ENCODE measurements at places on chromosomes 1 and 21.

DNA sequence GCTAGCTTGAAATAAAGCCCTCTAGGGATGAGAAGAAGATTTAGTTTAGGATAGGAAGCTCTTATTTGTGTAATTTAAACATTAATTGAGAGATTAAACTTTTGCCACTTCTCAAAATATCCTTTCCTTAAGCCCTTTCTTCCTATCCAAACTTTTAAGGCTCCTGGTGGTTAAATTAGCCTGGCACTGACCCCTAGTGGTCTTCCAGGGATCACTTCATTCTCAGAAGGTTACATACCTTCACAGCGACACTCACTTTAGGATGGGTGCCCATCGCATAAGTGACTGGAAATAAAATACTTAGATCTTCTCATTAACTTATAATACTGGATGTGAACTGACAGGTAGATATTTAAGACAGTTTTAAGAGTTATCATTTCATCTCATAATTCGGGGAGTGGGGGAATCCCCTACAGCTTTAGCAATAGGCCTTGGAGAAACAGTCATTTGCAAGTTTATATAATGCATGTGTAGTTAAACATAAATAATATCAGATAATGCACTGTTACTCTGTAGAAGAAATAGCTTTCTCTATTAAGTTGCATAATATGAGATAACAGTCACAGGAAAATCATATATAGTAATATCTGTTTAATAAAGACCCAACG is 7.4 kb downstream of the LHX9 start:
- no peak for DNase-seq

DNA sequence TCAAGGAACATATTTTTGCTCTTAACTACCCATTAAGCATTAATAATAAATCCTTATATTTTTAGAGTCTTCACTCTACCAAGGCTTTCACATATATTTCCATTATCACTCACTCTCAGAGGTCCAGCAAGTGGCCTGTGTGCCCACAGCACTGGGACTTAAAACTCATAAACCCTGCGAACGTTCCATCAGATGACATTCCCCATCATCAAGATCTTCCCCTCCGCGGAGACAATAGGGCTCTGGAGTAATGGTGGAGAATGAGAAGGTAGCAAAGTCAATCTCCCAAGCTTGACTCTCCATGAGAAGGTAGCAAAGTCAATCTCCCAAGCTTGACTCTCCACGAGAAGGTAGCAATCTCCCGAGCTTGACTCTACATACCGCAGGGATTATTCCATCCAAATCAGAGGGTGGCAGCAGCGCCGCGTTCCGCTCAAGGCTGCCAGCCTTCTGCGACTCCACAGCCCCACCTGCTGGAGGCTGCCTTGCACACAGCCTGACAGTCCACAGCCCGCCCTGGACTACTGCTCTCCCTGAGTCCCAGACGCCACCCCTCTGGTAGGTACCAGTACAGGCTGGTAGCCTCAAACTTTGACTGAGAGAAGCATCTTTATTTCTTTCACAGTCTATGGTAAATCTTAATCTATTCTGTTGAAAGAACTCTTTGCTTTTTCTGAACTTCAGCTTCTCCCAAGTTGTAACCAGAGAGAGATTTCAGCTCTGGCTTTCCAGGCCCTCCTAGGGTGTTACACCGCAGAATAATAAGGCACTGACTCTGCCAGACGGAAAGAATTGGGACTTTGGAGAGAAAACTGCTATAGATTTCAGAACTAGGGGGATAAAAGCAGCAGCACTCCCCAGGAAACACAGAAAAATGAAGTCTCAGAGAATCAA is 26.4 kb upstream of the CTTNBP2NL start:
- DNase-seq, result no peak

GRCh38 chr1:170682809-170683208 is 18.9 kb downstream of the PRRX1 start:
- DNase-seq, result no peak

DNA sequence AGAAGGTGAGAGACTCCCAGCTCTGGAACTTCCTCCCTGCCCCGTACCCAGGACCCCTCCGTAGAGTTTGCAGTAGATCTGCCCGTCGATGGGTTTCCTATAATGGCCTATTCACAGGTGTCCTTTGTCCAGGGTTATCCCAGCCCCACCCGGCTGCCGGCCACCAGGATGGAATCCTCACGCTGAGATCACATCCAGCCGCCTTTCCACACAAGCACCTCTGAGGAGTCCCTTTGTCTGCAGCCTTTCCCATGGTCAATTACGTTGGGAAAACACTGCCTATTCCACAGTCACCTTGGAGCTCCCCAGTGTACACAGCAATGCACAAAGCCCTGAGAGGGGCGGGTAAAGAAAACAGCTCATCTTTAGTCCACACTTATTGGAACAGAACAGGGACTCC is 190.0 kb upstream of the EDN2 start:
- no peak for DNase-seq

DNA sequence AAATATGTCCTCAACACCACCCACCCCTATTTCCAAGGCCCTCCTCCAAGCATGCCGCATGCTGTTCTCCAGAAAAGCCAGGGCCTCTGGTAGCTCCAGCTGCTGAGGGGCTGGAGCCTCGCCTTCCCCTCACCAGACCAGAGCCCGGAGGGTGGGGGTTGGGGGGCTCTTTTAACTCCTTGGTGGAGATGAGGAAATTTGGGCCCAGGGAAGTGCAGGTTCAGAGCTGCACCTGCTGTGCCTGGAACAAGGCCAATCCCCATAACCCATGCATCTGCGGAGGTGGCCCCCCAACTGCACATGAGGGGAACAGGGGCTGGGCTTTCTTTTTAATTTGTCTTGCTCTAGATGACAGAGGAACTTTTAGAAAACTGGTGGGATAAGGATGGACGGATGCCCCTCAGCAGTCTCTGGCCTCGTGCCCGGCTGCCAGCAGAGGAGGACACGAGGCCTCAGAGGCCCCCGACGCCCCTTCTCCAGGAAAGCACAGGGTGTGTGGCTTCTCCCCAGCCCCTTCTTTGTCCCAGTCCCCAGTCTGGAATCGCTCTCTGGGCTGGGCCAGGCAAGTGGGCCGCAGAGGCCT is 550 bp upstream of the SELENON start:
- DNase-seq, result no peak

- no peak for DNase-seq
Observed at GRCh38 chr1:53482441-53483153, 23.4 kb downstream of the DMRTB1 start.

DNA sequence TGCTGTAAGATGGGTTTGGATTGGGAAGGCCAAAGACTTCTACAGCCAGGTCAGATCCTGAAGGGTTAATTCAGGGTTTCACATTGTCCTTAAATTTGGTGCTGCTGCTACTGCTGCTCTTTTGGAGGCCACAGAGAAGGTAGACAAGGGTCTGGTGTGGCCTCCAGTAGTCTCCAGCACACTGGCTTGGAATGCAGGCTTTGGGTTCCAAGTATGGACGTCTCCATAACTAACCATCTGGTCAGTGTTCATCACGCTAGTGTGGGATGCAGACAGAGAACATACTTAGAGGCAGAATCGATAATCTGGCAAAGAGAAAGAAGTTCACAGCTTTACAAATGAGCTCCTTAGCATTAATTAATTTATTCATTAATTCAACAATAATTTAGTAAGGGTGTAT is 154.1 kb downstream of the ZBTB18 start:
- no peak for DNase-seq

GRCh38 chr1:19073311-19074186 is 117.1 kb upstream of the IFFO2 start:
- DNase-seq, result no peak

GRCh38 chr1:53957194-53957818 is 11.2 kb downstream of the LRRC42 start:
- DNase-seq, result no peak

DNA sequence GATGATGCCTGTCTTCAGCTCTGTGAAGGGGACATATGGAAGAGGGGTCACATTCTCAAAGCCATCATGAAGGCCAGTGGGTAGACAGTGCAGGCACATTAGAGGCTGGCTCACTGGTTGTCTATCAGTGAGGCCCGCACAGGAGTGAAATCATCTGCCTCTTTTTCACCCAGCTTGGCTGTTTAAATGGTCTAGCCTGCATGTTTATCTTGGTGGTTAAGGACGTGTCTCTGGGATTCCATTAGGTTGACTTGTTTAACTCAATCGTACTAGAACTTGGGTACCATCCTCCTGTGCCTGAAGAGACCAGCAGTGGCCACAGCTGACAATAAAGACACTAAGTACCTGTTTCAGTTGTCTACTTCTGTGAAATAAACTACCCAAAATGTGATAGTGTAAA is 219.3 kb downstream of the PLPP3 start:
- no peak for DNase-seq

- DNase-seq, result no peak
Observed at GRCh38 chr1:198290089-198290683, 133.4 kb downstream of the NEK7 start.

DNA sequence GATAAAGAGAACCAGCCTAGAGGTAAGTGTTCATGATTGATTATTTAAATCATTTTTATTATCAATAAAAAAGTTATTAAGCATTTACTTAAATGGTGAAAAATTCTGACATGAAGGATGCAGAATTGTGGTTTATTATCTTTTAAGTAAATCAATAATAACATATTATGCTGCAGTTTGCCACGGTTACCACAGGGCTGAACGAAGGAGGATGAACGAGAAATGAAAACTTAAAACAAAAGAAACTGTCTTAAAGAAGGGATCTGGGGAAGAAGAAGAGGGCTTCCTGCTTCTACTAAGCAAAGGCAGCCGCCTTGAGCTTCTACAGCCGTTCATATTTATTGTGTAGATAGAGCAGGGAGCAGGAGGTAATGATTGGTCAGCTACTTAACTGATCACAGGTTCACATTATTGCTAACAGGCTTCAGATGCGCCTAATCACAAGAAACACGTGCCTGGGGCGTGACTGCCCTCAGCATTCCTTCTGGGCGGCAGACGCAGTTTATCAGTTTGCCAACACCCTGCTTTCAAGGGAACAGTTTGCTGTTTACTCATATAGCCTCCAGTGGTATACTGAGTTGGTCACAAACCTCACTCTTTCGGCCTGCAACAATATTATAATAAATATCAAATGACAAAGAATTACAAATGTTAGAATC is 5.8 kb upstream of the FNBP1L start:
- no peak for DNase-seq

DNA sequence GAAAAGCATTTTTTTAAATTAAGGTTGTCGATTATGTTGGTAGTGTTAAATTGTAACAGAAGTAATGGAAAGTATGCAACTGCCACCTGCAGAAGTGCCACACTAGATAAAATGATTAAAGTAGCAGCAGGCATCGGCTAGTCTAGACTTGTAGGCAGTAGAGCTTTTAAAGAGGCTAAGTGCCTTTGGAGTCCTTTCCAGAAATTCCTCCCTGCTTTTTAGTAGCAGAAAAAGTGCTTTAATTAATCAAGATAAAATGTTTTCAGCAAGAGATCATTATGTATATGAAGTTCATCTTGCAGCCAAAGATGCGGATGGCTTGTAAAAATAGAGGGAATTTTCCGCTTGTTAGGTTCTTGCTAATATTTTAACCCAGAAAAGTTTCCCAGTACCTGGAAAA is 87.1 kb upstream of the LRRC8D start:
- DNase-seq, result no peak

DNA sequence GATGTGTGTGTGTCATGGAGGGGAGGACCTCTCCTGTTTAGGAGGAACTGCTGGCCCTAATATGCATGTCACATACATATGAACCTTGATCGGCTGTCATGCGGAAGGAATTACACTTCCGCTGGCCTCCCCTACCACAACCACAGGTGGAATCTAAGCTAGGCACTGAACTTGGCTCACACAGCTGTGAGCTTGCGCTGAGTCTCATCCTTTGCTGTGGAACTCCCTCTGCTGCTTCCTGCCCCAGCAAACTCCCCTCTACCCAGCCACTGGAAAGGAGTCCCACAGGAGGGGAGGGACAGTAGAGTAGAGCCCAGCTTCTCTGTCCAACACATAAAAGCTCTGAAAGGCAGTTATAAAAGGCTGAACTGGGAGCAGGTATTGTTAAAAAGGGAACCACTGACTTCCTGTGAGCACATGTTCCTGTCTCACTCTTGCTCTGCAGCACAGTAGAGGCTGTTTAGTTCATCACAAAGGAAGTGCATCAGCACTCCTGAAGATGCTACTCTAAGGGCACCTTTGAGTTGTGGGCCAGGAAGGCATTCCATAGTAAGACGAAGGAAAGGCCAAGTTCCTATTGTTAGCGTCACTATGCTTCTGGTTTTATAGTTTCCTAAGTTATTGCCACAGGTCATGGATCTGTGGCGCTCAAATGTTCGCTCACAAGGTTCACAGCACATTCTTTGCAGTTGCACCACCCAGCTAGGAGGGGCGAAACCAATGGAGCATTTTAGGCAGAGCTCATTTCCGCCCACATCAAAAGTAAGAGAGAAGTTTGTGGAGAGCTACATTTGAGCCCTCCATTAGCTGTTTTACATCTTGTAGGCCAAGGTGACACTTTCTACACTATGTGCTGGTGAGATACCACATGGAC is 17.7 kb upstream of the PTPRC start:
- DNase-seq, result no peak

DNA sequence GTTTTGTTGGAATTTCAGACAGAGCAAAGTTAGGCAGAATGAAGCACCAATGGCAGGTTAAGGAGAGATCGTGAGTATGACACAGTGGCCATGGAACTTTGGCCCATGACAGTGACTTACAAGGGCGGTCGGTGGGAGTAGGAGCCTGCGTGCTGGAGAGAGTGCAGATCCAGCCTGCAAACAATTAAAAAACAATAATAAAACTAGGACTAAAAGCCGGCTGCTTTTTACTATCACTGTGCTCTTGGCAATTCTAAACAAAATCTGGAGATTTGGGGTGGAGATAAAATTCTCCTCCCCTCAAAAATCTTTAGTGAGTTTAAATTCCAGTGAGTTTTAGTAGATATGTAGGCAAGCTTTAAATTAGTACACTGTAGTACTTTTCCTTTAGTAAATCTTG is 96.9 kb downstream of the DHRS3 start:
- DNase-seq, result no peak

DNA sequence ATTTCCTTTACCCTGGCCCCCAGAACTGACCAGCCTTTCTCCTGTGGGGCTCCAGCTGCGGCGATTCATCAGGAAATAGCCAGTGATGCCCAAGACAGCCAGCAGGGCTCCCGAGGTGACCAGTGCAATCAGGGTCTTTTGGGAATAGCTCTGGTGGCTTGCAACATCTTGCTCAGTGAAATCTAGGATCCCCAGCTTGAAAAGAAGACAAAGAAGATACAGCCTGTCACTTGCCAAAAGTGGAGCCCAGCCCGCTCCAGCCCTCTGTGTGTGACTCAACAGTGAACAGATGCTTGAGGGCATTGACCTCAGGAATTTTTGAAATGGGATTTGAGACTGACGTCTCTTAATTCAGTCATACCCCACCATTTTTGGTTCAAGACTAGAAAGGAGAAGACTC is 22.3 kb downstream of the CD34 start:
- DNase-seq, result no peak

Measured in urinary bladder (tissue), 4 donors.